Pons (tissue), 1 donor: ENCODE measurements at places on chromosomes 6 and 20.
A peak's percentile ranks its signal among the peaks of the same experiment; 100 is the strongest.

DNA sequence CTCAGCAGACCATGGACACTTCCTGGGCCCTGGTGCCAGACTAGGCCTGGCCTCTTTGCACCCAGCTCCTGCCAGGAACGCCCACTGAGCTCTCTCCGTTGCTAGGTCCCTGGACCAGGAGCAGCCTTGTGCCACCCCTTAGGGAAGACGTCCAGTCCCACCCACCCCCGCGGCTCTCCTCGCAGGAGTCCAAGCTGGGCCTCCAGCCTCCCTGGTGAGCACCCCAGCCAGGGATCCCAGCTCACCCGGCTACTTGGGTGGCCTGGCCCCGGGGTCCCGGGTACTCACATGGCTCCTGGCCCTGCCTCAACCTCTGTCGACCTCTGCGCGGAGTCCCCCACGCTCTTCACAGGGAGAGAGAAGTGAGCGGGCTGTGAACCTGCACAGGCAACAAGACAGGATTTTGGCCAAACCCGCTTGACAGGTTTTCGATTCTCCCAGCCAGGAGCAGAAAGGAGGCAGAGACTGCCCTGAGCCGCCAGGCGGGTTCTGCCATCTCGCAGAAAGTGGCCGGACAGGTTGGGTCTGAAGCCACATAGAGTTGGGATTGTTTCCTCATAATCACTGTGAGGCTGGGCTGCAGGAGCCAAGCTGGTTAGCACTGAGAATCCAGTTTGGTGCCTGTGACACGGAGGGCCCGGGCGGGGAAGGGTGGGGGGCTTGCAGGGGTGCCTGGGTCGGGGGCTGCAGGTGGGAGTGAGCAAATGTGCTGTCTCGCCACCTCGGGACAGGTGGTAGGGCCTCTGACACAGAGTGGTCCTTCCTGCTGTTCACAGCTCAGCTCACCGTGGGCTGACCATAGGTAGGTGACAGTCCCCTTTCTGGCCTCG lies at the start of gene RBBP8NL:
Gene RBBP8NL, minus strand, starts transcription at position 368 of the 830 bp plus-strand sequence. CDS start 7,892 bp downstream, outside the sequence.
- DNase-seq: no peak

DNA sequence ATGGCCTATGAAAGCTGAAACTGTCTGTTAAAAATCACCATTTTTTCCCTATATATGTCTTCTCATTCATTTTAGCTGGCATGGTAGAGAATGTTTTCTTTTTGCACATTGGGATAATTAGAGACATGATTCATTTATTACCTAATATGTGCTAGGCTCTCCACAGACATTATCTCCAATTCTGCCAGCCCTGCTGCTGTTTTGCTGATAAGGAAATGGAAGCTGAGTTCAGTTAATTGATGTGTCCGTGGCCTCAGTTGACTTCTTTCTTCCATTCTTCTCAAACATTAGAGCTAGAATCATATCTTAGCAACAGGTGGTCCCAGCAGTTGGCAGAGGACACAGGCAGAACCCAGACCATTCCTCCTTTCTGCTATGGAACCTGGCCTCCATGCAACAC lies 644.1 kb upstream of the CITED2 start:
- DNase-seq: no peak

GRCh38 chr6:170480050-170480692 lies 72.9 kb downstream of the PSMB1 start:
- DNase-seq: peak; percentile 49

DNA sequence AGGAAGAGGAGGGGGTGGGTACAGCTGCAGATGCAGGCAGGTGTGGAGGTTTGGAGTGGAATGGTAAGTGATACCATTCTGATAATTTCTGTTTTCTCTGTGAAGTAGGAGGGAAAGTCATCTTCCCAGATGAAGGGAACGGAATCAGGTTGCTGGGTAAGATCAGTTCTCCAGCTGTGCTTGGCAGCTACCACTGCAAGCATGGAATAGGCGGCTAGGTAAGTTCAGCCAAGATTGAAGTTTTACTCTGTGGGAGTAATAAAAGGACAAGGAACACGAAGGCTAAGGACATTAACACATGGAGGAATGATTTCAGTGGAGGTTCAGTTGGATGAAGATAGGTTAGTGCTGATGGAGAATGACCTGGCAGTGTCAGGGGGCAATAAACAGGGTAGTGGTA lies 128.3 kb downstream of the CARMIL1 start:
- DNase-seq: no peak

- no peak for DNase-seq
Measured at GRCh38 chr20:10519361-10520046, 84.4 kb downstream of the SLX4IP start.

- DNase-seq: no peak
Measured at GRCh38 chr6:3617192-3617631, 134.3 kb downstream of the PXDC1 start.

DNA sequence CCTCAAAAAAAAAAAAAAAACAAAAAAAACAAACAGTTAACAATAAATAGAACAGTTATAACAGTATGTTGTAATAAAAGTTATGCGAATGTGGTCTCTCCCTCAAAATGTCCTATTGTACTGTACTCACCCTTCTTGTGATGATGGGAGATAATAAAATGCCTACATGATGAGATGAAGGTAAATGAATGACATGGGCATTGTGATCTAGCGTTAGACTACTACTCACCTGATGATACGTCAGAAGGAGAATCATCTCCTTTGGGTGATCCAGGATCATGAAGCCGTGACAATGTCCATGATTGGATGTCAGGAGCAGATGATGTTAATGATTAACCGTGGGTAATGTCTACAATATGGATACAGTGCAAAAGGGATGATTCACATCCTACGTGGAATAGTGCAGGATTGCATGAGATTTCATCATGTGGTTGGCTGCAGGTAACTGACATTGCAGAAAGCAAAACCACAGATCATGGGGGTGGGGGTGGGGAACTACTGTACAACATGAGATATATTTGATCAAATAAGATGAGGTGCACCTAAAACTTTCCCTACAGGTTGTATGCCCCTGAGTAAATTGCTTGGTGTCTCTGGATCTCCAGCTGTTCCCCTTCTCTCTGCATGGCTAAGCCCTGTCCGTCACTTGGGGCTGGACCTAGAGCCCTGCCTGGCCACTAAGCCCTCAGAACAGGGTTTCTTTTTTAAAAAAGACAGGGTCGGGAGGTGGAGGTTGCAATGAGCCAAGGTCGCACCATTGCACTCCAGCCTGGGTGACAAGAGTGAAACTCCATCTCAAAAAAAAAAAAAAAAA lies 6.2 kb upstream of the RBCK1 start:
- DNase-seq: no peak

GRCh38 chr6:126041516-126041915 lies 55.2 kb downstream of the TRMT11 start:
- no peak for DNase-seq

DNA sequence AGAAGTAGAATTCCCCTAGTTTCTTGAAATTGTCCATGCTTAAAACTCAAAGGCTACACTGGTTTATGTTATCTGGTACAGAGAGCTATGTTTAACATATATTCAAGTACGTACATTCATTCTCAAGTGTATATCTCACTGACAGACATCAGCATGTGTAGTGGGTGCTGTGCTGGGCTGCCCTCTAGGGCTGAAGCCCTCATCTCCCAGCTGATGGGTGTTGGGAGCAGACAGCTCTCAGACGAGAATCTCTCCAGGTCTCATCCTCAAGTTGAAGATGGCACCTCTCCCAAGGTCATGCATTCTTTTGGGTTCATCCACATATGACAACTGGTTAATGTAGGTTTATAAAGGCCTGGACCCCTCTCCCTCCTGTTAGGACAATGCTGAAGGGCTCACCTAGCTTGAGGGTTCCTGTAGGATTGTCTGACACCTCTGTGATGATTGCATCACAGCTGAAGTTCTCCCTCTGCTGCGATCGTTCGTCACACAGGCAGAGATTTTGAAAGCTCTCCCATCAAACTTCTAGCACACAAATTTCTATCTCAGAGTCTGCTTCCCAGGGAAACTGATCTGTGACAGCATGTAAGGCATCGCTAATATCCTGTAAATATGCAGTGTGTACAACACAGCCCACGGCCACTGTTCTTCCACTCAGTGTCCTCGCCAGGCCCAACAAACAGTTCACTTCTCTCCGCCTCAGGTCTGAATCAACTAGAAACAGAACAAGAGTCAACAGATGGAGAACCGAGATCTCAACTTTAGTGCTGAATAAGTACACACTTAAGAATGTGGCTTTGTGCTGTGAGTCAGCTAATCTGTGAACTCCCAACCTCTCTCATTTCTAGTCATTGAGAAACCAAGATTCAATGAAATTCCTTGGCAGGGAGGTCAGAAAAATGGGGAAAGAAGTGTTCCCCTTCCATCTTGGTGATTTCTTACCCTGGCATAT lies 43.2 kb downstream of the PREP start:
- DNase-seq: no peak

- DNase-seq: peak; percentile 20
Measured at GRCh38 chr20:51624157-51624731, 81.7 kb upstream of the NFATC2 start.

GRCh38 chr6:29696147-29697125 lies 15.5 kb upstream of the ZFP57 start:
- peak; percentile 29 for DNase-seq

DNA sequence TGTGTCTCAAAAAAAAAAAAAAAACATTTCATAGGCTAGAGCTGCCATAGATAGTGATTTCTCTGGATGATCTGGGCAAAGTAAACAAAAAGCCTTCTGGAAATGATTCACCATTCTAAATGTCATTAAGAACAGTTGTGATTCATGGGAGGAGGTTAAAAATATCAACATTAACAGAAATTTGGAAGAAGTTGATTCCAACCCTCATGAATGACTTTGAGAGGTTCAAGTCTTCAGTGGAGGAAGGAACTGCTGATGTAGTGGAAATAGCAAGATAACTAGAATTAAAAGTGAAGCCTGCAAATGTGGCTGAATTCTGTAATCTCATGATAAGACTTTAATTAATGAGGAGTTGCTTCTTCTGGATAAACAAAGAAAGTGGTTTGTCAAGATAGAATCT lies 26.8 kb upstream of the MMP24 start:
- no peak for DNase-seq

DNA sequence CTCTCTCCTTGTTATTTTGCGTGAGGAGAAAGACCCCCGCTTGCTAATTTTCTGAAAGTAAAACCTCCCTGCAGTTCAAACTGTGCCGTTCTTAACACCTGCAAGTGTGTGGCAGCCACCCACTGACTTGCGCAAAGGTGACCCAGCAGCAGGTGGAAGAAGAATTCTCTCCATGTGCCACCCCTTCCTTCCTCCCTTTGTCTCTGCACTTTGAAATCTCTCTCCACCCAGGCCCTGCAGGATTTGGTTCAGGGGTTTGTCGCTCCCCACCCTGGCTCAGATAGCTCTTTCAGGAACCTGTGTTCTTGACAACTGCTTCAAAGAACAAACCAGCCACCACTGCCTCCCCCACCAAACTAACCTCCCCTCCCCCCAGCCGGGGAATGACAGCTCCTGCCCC lies 41.4 kb downstream of the ZNF831 start:
- no peak for DNase-seq

GRCh38 chr20:10065154-10065833 lies 30.5 kb downstream of the ANKEF1 start:
- no peak for DNase-seq

DNA sequence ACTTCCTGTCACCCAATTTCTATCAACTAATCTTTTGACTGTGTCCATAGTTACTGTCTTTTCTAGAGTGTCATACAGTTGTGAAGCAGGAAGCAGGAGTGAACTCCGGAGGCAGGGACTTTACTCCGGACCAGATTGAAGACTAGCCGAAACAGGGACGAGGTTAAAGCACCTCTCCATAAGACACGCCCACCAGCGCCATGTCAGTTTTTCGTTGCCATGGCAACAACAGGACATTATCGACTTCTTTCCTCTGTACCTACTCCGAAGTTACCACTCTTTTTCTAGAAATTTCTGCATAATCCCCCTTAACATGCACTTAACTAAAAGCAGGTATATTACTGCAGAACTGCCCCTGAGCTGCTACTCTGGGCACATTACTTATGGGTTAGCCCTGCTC lies 25.2 kb downstream of the TRIM38 start:
- no peak for DNase-seq

- no peak for DNase-seq
Measured at GRCh38 chr20:50133041-50133440, 20.1 kb upstream of the UBE2V1 start.

- no peak for DNase-seq
Measured at GRCh38 chr6:33431880-33432541, 12.1 kb downstream of the SYNGAP1 start.

DNA sequence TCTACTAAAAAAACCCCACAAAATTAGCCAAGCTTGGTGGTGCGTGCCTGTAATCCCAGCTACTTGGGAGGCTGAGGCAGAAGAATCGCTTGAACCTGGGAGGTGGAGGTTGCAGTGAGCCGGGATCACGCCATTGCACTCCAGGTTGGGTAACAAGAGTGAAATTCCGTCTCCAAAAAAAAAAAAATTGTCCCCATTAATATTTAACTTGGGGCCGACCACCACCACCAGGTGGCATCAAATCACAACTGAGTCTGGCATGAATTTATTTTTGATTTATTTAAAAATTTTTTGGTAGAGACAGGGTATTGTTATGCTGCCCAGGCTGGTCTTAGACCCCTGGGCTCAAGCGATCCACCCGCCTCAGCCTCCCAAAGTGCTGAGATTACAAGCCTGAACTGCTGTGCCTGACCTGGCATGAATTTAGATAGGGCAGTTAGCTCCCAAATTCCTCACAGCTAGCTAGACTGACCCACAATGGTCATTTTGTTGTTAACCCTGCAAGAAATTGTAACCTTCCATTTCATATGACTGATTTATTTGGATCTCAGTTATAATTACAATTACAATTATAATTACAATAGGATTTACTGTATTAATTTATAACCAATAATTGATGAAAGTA lies 17.1 kb upstream of the BEND3 start:
- DNase-seq: no peak

DNA sequence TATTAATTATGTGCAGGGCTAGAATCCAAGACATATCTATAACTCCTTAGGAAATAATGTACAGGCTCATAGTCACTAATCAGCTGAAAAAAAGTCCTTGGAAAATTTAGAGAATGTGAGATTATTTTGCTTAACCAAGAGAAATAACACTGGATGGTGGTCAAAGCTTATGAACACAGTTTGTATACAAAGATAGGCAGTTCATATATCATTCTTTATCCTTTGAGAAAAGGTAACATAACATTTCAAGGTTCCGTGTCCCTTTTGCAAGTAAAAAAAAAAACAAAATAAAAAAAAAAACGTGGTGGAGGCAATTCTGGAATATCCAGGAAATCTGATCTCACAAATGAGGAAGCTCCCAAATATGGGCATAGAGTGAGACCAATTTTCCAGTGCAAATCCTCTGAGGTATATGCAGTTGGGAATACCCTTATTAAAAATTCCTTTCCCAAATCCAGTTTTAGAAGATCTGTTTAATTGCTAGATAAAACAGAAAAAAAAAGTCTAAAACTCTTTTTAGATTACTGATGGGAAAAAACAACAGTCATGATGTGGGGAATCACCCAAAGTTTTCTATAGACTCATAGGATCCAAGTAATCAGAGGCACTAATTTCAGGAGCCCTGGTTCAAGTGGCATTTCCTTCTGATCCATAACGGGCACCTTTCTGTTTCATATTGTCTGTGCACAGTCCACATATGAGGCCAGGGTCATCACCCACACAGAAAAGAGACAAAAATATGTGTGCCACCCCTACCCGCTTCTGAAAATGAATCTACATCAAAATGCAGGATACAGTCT lies 17.7 kb upstream of the TNFAIP3 start:
- no peak for DNase-seq
